SK-N-MC (cell line): ENCODE measurements at places on chromosomes 5 and 9.

- no peak for DNase-seq
Observed at GRCh38 chr5:9538504-9538903, 7.4 kb downstream of the SEMA5A start.

- no peak for DNase-seq
Observed at GRCh38 chr5:148972974-148973374, 89.9 kb downstream of the SH3TC2 start.

GRCh38 chr5:169415371-169415770 is 114.4 kb upstream of the SLIT3 start:
- DNase-seq = no peak

DNA sequence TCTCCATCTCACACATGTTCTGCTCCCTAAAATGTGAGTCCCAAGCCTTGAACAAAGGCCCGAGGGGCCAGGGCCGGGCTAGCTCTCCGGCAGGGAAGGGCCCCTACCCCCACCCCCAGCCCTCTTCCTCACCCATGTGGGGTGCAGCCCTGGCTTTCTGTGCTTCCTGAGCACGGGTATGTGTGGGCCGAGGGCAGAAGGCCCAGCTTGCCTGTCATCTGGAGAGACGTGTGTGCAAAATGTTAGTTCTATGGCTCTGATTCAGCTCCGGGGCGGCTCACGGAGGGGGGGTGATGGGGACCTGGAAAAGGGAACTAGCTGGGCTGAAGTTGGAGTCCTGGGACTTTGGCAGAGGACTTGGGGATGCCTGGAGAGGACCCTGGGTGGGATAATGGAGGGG is 90.3 kb upstream of the ARAP3 start:
- no peak for DNase-seq

GRCh38 chr5:31054453-31054852 is 139.0 kb upstream of the CDH6 start:
- no peak for DNase-seq

- no peak for DNase-seq
Observed at GRCh38 chr5:67686746-67687145, 490.1 kb upstream of the CD180 start.

DNA sequence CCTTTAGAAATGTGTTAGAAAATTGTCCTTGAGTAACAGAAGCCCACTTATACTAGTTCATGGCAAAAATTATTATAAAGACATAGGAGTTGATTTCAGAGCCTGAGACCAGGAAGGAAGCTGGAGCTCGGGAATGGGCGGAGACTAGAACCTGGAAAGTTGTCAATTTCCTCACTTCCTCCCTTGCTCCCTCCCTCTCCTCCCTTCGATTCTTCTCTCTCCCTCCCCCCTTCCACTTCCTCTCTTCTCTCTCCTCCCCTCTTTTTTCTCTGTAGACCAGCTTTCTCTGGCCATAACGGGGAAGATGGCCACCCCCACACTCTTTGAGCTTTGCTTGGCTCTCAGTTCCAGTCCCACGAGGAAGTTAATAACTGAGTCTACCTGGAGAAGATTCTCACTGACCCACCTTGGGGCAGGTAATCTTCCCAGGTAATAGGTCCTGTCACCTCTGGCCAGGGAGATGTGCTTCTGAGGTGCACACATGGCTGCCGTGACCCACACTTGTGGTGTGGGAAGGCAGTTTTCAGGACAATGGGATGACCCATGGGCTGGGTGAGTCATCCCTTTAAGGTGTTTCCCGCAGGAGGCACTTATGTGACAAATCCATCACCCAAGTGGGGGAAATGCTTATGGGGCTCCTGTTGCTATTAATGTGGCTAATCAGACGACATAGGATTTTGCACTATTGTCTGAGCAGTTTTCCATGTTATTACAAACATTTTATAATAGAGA is 78.7 kb downstream of the HSPA4 start:
- no peak for DNase-seq

- DNase-seq = peak; percentile 34
Observed at GRCh38 chr5:67146574-67146973, 50.0 kb downstream of the CD180 start.

- no peak for DNase-seq
Observed at GRCh38 chr5:149735066-149735465, 5.0 kb downstream of the PPARGC1B start.

DNA sequence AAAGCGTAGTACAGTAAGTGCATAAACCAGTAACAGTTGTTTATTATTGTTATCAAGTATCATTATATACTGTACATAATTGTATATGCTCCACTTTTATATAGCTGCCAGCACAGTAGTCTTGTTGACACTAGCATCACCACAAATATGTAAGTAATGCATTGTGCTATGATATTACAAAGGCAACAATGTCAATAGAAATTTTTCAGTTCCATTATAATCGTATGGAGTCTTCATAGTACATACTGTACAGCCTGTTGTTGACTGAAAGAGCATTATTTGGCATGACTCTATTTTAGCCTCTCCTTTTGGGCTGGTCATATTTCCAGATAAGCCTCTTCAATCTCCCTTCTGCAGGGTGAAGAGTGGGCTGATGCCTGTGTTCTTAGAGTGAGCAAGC is 40.4 kb downstream of the CFAP95 start:
- no peak for DNase-seq

DNA sequence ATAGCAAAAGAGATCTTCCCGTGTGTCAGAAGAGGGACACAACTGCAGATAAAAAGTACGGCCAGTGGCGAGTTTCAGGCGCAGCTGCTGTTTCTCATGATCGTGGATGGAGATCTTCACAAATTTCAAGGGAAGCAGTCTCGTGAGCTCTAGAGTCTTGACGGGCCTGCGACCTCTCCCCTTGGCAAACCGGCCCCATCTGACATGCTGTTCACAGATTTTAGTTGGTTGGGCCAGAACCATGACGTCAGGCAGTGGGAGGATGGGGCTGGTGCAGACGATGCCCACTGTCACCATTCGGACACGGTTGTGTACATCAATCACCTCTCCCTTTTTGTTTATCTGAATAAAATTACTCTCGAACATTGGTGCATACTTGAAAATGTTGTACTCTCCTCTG is 396 bp downstream of the GARIN3 start:
- no peak for DNase-seq

- no peak for DNase-seq
Observed at GRCh38 chr5:74433896-74434829, 206.4 kb downstream of the ENC1 start.

DNA sequence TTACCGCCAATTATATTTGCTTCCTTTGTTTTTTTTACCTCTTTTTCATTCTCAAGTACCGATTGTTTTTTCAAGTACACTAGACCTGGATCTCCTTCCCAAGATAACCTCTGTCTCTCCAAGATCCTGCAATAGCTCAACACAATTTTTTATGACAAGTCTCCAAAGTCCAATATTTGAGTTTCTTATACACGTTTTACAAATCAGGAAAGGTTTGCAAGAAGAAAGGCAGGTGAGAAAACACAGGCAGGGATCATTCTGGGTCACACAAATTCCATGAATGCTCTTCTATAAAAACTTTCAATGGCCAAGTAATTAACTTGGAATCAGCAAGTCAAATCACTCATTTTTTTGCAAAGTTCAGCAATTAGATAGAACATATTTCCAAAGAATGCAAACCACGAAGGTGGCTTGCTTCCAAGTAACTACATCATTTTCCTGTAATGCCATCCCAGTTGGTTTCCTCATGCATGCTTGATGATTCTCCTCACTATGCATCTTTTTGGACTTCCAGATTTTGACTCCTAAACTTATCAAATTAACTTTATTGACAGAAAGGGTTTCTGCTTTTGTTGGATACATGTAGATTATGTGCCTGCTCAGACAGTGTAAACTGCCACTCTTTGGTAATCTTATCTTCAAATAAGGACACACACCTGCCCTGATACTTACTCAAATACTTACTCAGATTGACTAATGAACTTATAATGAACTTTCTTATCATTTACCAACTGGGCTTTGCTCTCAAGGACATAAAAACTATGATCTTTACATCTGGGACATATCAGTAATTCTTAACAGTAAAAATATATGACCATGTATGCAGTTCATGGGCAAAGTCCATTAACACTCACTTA is 24.7 kb upstream of the IFNE start:
- peak; percentile 77 for DNase-seq

GRCh38 chr9:114275246-114276004 is 47.5 kb upstream of the ORM1 start:
- DNase-seq = no peak

DNA sequence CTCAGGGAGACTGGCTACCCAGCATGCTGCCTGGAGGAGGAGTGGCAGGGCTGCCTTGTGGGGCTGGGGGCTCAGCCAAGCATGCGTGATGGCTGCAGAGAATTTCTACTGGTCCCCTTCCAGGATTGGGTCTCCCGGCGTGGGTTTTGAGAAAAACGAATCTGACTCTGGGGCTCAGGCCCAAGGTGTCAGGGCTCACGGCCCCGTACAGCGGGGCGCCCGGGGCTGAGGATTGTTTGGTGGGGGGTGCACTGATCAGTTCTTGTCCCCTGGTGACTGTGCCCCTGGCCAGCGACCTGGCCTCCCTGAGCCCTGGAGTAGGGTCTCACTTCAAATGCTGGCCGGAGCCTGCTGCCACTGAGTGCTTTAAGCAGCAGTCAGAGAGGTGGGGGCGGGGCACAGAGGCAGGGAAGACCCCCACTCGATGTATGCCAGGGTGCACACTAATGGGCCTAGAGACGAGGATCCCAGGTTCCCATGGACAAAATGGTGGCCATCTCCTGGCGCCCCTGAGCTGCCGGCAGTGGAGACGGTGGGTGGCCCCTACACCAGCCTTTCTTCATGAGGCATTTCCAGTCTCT is 45.5 kb upstream of the RNU6ATAC start:
- no peak for DNase-seq

DNA sequence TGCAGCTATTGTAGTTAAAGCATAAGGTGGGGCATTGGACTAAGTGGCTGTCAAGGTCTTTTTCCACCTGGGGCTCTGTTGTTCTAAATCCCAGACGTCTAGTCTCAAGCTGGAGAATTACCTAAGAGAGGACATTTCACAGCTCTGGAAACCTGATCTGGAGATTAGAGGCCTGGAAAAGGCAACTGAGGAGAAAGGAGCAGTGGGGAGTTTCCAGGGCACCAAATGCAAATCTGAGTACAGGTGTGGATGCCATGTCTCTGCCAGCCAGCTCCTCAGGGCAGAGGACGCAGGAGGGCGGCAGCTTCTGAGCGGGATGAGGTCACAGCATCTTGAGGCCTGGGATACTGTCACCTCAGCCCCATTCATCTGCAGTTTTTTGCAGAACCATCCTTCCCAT is 65.2 kb downstream of the PPARGC1B start:
- no peak for DNase-seq

GRCh38 chr5:67610186-67610912 is 413.8 kb upstream of the CD180 start:
- no peak for DNase-seq

DNA sequence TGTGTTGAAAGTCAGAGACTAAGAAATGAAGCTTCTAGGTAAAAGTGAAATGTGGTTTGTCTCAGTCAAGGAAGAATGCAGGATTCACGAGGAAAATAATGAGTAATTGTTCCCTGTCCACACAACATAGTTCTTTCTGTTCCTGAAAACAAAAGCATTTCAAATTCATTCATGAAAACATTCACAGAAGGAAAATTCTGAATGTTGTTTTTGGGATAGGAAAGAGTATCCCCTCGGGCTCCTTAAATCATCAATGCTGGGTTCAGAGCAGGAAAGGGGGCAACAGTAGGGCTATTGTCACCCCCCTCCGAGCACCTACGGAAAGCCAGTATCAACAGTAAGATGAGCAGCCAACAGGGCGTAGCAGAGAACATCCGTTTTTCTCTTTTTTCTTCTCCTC is 769.9 kb upstream of the ADAMTS16 start:
- no peak for DNase-seq

DNA sequence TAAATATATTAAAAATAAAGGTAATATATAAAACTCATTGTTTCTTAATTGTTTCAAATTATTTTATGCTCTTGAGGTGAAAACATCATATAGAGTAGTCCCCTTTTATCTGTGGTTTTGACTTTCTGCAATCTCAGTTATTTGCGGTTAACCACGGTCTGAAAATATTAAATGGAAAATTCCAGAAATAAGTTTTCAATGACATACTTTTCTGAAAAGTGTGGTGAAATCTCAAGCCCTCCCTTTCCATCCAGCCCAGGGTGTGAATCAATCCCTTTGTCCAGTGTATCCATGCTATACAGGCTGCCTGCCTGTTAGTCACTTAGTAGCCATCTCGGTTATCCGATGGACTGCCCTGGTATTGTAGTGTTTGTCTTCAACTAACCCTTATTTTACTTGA is 546.7 kb upstream of the DMAC1 start:
- DNase-seq = no peak

GRCh38 chr5:154058055-154059038 is 19.6 kb downstream of the MFAP3 start:
- no peak for DNase-seq

GRCh38 chr5:76710991-76711390 is 4.9 kb upstream of the F2R start:
- DNase-seq = no peak

GRCh38 chr5:115831163-115831768 is 10.1 kb downstream of the ATG12 start:
- DNase-seq = no peak

DNA sequence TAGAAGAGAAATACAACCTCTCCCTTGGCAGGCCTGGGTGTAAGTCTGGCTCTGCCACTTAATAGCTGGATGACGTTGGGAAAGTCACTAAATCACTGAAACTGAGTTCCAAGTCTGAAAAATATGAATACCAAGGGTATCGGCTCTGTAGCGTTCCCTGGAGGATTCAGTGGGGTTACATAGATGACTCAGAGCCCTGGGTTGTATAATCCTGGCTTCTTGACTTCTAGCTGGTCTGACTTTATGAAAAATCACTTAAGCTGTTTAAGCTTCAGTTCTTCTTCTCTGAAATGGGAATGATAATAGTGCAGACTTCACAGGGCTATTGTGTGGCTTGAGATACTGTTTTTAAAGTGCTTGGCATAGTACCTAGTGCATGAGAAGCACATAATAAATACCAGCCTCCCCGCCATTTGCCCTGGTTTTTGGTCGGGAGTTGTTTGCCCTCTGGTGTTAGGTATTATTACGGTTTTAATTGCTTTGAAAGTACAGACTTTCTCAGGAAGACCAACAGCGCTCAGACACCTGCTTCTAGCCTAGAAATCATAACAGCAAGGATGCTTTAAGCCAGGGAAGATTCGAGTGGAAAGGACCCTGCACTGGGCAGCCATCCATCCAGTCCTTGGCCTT is 43.0 kb downstream of the CYFIP2 start:
- no peak for DNase-seq

DNA sequence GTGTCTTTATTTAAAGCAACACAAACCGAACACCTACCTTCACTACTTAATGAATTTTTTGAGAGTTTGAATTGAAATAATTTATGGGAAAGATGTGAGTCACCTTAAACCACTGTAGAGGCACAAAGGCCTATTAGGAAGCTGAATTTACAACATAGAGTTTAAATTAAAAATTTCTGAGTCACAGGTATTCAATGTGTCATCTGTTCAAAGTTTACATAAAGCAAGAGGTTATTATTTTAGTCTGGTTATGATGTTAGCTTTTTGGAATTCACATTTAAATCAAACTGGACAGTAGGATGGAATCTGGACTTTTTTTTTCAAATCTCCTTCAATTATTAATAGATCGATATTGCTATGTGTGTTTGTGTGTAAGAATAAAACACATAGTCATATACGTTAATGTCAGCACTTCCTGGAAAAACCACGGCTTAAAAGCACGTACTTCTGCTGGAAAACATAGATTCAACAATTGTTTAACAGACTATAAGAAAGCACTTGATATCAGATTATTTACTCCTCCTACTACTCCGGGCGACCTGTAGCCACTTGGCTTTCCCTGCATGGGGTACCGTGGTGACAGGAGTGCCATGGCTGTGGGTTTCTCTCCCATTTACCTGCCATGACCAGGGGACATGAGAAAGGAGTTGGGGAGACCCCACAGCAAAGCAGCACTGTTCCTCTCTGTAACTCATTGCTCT is 638.6 kb downstream of the SEMA5A start:
- no peak for DNase-seq
